ENCODE measurements at places on chromosomes 6 and 20.

- DNase-seq, result no peak
Observed at GRCh38 chr6:152173957-152174356, 366.5 kb downstream of the ESR1 start.

DNA sequence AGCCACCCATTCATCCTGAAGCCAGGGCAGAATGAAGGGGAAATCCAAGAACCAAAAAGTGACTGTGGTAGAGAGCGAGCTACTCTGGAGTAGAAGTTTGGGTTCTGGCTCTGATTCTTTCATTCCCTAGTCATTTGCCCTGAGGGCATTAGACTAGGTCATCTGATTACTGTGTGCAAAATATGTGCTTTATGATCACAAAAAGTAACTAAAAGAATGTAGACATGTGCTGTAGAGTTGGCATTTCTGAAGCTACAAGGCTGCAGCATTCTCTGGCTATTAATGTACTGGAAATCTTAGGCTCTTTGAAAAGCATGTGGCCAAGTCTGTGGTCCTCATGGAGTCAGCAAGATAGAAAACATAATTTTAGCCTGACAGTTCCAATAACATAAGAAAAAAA is 94.2 kb downstream of the TBC1D7 start:
- no peak for DNase-seq

DNA sequence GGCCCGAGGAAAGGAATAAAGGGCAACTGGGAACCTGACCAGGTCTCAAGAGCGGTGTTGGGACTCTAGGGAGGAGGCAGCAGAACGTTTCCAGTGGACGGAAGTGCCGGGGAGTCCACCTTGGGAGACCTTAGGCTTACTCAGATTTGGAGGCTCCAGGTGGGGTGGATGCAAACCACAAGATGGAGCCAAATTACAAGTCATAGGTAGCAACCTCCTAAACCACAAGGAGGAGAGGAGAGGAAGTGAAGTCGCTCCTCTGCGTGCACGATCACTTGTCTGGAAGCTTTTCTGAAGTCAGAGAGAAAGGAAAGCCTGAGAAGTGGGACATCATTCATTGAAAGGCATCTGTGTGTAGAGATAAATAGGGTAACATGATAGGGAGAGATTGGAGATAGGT is 9.3 kb downstream of the HLA-DOA start:
- DNase-seq, result no peak

DNA sequence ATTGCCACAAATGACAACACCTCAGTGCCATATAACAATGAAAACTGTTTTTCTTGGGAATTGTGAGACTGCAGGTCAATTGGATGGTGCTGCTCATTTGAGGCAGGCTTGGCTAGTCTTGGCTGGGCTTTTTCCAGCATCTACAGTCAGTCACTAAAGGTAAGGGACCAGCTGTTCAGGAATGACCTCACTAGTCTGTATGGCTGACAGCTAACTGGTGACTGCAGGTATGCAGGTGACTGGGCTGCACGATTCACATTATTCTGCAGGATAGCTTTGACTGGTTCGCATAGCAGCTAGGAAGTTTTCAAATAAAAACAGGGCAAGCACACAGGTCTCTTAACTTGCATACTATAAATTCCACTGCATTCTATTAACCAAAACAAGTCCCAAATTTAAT is 22.1 kb upstream of the HMGCLL1 start:
- DNase-seq, result no peak

GRCh38 chr6:56115715-56116114 is 131.7 kb downstream of the COL21A1 start:
- DNase-seq, result no peak

DNA sequence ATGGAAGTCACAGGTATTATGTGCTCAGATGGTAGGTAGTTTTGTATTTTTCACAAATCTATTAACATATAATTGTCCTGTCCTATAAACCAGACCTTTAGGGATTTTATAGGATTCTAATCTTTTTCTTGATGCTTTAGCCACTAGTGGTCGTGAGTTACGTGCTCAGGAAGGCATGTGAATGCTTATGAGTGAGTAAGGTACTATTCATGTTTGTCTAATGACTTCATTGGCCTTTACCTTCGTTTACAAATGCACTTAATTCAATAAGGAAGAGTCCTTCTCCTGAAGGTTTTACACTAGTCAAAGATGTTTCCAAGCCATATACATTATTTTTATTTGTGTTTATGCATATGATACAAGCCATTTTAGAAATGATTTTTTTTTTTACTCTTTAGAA is 23.0 kb downstream of the PACRG start:
- DNase-seq, result no peak

- no peak for DNase-seq
Observed at GRCh38 chr6:31588871-31589650, 3.0 kb downstream of the LST1 start.

GRCh38 chr6:2977799-2978590 is 6.6 kb upstream of the SERPINB6 start:
- no peak for DNase-seq

GRCh38 chr20:37261714-37262113 is at the start of gene GHRH:
GHRH (minus strand) TSS chr20:37261814; CDS start chr20:37256889, 4,925 bp downstream.
- no peak for DNase-seq

DNA sequence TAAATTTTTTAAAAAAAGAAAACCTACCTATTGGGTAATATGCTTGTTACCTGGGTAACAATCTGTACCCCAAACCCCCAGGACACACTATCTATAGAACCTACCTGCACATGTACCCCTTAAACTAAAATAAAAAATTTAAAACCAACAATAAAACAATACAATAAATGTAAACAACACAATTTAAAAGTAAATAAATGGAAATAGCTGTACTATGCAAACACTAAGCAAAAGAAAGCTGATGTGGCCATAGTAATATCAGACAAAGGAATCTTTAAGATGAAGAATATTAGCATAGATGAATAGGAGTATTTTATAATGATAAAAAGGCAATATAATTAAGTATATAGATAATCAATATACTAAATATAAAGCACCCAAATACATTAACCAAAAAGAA is 50.3 kb downstream of the ROS1 start:
- no peak for DNase-seq

DNA sequence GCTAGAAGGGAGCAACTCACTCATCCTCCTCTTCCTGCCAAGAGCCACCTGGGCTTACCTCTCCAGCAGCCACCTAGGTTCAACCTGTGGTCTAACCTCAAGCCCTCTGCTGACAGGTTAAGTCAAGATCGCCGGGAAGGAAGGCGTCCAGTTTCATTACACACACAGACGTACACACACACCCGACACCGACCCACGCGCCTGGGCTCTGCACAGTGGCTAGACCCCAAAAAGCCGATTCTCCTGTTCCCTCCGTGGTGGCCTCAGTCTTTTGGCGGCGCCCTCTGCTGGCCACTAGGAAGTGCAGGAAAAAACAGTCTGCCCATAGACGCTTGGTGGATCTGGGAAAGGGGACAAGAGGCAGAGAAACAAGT is 52.8 kb downstream of the MRPL14 start:
- no peak for DNase-seq

DNA sequence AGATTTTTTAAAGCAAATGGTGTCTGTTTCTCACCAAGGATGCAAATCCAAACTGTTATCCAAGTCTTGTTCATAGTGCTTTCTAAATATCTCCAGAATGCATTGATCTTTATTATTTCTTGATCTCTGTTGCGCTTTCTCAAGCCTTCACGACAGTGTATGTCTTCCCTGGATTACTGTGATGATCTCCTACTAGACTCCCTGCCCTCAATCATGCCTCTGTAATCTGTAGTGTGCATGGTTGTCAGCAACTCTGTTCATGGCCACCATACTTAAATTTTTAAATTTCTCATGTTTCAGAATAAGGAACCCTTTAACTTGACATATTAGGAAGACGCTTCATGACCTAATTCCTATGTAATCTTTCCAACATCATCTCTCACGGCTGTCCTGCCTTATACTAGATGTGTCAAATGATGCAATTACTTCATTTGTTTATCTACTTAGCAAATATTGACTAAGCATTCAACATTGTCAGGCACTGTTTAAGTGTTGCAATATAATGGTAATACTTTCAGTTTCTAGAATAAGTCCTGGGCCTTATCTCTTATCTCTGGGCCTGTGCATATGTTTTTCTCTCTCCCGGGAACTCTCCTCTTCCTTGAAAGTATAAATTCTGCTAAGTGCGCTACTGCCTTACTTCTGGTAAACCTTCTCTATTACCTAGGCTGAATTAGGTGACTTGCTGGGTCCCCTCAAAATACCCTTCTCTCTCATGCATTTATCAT is 25.6 kb upstream of the AHI1 start:
- DNase-seq, result no peak

GRCh38 chr6:16103722-16104121 is 25.2 kb upstream of the MYLIP start:
- no peak for DNase-seq

DNA sequence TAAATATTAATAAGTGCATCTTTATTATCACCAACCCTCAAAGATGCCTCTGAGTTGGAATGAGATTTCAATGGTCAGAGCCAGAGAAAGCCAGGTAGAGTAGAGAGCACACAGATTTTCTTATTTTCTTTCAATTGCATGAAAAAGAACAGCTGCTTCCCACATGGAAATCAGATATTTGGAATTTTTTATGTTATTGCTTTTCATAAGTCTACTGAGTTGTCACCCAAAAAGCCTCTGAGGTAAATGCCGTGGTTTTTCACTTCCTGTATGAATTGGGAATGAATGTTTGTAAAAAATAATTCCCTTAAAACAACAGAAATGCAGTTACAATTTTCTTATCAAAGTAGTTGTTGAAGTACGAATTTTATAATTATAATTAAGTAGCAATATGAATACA is 563.1 kb downstream of the RFPL4B start:
- no peak for DNase-seq

DNA sequence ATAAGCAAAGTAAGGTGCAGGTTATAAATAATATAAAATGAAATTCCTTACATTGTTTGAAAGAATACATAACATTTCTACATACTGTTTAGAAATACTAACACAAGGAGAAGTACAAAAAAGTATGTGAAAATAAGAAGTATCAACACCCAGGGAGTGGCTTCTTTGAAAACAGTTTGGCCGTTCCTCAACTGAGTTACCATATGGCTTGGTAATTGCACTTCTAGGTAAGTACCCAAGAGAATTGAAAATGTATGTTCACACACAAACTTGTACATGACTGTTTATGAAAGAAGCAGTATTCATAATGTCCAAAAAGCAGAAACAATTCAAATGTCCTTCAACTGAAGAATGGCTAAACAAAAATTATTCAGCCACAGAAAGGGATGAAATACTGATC is 30.7 kb downstream of the PAK5 start:
- DNase-seq, result no peak

DNA sequence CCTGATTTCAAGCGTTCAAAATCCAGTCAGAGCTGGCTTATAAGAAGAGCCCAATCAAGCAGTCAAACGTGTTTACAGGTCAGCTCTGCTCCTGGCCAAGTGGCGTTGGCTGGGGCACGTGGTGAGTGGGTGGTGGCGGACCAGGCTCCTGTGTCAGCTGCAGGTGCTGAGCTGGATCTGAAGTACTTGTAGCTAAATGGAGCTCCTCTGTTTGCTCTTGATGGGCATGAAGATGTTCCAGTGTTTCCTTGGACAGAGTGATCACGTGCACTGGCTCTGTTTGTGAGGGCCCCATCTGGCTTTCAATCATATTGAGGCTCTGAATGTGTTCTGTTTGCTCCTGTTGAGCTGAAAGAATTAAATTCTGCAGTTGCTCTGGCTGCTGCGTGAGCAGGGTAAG is 10.2 kb upstream of the MICAL1 start:
- DNase-seq, result no peak

DNA sequence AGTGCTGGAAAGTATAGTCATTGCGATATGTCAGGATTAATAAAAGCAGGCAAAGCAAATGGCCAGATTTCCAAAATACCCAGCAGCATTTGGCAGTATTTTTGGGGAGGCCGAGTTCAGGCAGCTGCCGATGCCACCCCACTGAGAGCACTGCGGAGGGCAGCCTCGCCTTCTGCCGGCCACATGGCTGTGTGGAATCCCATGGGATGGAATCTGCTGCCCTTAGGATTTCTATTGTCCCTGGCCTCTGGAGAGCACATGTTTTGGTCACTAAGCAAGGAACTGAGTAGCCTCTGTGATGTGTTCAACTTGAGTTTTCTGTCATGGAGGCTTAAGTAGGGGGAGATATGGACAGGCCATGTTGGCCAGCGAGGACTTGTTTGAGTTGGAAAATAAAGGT is 123.0 kb downstream of the FARS2 start:
- DNase-seq, result no peak

GRCh38 chr6:80029470-80029869 is 25.0 kb downstream of the TTK start:
- no peak for DNase-seq

DNA sequence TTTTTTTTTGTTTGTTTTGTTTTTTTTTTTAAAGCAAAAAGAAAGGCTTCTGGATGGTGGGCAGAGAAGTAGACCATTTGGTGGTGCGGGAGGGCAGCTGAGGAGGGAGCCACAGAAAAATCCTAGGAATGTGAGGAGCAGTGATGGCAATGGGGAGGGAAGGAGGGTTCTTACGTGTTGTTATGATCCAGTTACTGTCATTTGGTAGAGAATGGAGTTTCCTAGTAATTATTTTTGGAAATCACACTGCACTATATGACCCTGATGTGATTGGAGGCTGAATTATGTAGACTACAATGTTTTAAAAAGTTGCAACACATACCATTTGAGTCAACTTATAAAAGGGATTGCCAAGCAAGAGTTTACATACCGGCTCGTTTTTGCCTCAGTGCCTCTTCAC is 22.1 kb downstream of the ADGRF5 start:
- no peak for DNase-seq

DNA sequence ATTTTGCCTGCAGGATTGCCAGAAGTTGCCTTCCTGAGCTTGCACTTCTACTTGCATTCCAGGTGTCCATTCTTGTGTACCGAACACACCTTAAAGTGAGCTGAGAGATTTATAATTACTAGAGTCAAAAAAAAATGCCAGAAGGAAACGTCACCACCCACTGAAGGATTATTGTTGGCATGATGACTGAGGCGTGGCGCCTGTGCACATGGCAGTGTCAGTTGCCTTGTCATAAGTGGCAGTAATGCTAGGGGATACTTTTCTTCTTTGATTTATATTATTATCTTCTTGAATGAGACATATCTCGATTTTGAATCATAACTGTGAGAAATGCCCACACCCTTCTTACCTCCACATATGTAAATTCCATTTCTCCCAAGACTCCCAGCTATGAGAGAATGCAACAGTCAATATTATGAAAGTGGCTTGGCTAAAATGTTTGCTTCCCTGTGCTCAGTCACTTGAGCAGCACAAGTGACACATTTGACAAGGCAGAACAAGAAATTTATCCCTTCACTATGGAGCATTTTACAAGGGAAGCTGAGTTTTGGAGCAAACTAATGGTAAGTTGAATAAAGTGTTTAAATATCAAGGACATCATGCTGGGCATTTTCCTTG is 149.5 kb upstream of the SASH1 start:
- no peak for DNase-seq

DNA sequence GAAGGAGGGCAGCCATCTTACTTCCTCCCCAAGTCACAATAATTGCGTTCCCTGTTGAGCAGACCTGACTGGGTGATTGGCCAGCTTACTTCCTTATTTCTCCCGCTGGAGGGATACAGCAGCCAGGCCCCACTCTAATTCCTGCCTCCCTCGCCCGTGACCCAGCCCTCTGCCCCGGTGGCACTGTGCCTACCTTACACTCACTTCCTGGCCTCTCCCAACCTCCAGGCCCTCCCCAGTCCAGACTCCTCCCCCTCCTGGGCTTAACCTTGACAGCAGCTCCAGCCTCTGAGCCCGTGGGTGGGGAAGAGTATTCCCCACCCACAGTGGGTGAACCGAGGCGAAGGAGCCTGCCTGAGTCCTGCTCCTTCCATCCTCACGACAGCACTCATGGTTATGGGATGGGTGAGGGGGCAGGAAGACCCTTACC is 3.0 kb downstream of the BAK1 start:
- no peak for DNase-seq
